EL (cell line): ENCODE measurements at places on chromosomes 4 and X.

DNA sequence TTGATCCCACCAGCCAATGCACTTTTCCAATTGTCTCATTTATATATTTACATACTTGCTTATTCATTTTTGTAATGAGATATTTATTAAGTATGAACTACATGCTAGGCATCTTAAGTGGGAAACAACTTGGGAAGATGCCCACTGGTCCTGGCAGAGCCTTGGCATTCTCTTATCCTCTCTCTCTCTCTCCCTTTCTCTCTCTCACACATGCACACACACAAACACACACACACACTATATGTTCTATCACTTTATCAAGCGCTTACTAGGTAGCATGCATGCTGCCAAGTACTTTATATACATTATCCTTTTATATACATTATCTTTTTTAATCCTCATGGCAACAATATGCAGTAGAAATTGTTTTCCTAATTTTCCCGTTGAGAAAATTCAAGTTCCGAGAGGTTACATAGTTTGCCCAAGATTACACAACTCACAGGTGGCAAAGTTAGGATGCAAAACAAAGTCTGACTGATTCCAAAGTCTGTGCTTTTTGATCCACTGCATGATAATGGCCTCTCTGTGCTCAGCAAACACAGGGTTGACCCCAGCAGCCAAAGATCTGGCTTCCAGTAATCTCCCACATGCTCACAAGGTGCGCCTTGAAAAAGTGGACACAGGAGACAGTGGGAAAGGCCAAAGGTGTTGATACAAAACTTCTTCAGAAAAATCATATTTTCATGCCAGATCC is 173.1 kb upstream of the KLF3 start:
- no peak for DNase-seq

DNA sequence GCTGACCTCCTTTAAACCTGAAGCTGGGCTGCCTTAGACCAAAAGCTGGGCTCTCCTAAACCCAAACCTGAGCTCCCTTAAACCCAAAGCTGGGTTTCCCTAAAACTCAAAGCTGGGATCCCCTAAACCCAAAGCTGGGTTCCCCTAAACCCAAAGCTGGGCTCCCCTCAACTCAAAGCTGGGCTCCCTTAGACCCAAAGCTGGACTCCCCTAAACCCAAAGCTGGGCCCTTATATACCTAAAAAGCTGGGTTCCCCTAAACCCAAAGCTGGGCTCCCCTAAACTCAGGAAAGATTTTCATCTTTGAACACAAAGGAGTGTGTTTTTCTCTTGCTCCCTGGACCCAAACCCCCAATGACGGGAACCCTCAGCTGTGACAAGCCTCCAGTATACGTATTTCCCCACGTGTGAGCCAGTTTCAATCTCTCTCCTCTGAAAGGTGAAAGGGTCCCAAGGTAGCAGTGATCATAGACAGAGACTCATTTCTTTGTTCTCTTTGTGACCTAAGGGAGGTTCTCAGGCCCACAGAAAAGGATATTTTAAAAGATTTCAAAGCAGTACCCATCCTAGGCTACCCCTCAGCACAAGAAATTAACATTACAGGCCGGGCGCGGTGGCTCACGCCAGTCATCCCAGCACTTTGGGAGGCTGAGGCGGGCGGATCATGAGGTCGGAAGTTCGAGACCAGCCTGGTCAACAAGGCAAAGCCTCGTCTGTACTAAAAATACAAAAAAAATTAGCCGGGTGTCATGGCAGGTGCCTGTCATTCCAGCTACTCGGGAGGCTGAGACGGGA is 31.3 kb upstream of the ASMTL start:
- no peak for DNase-seq

GRCh38 chrX:48938721-48939425 is 18.5 kb downstream of the OTUD5 start:
- no peak for DNase-seq

DNA sequence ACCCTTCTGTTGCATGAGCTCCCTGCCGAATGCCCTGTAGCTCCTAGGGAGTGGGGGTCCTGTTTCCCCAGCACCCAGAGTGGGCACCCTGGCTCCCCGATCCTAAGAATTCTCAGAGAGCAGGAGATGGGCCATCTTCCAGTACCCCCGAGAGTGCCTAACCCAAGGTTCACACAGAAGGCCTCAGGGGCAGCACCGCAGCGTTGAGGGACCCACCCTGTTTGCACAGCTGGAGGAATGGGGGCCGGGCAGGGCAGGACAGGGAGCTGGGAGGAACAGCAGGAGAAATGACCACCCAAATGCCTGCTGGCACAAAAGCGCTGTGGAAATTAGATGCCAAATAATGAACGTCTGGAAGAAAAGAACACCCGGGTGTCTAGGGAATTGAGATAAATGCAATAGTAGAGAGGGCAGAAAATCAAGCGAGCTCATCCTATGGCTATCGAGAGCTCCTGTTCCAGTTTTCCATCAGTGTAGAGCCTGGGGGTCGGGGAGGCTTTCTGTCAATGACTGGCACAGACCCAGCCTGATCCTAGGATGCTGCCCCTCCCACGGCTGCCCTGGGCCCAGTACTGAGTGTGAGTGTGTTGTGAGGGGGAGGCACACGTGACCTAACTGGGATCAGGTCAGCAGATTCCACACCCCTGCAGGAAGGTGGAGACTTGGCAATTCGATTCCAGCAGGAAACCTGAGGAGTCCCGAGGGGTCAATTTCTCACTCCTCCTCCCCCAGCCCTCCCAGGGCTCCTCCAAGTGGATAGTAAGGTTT is 25.7 kb downstream of the SEPTIN6 start:
- DNase-seq = no peak

GRCh38 chrX:56385336-56385735 is 153.2 kb downstream of the KLF8 start:
- no peak for DNase-seq

DNA sequence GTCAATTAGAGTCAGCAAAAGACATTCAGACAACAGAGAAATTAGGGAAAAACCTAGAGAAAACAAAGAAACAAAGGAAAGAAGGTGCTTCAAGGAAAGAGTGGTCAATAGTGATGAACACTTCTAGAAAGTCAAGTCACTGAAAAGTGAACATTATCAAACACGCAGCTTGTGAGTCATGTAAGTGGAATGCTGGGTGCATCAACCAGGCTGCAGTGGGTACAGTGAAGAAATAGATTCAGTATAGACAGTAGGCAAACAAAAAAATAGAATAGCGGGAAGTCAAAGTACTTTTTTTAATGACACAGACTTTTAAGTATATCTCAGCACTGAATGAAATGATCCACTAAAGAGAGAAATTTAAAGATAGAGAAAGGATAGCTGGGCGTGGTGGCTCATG is 245.8 kb downstream of the ARHGAP24 start:
- peak; percentile 78 for DNase-seq

- peak; percentile 17 for DNase-seq
These were observed 741 bp downstream of the ANAPC4 start for GRCh38 chr4:25377572-25378436.

GRCh38 chr4:145498430-145498829 is 16.8 kb downstream of the SMAD1 start:
- DNase-seq = no peak

- peak; percentile 11 for DNase-seq
These were observed 12.0 kb upstream of the DCHS2 start for GRCh38 chr4:154503598-154503997.

DNA sequence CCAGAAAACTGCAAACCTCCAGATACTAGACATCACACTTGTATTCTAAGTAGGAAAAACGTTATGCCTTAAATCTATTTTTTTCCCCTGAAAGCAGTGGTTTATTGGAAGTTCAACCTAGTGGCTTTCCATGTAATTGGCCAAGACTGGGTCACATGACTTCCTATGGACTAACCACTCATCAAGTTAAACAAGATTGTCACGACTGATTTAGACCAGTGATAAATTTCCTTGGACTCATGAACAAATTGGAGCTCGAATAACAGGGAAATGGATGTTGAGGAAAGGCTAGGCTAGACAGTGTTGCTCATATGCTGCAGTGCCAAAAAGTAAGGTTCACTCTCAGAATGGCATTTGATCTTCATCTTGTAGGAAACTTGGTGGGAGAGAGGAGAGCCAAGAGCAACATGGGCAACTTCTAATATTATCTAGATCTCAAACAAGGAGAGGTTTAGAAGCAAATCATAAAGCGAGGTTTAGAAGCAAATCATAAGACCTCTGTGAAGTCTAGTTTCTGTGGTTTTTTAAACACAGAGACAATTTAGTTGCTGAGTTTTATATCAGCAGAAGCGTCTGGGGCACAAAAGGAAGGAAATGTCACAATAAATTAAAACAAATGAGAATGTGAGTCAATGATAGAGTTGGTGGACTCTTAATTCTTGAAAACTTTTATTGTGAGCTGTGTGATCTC is 165.6 kb upstream of the BOD1L1 start:
- DNase-seq = no peak

GRCh38 chrX:49291615-49292337 is 11.7 kb upstream of the GAGE10 start:
- DNase-seq = peak; percentile 55

DNA sequence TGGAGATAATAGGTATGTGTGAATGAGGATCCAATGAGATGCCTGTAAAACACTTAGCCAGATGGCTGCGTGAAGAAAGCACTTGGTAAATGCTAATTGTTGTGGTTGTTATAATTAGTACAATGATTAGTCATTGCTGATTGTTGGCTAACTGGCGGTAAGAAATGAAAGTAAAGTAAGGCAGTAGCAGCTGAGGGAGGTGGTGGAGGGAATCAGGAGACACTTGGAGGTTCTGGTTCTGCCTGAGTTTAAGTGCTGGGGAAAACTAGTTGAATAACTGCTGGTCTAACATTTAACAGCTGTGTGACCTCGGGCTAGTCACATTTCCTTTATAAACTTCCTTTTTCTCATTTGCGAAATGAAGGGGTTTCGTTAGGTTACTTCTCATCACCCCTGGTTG is 30.9 kb downstream of the CD38 start:
- no peak for DNase-seq

GRCh38 chrX:7062276-7062675 is 85.2 kb upstream of the STS start:
- DNase-seq = peak; percentile 25

- DNase-seq = peak; percentile 6
These were observed 79.3 kb upstream of the DYNLT3 start for GRCh38 chrX:37926700-37927099.

DNA sequence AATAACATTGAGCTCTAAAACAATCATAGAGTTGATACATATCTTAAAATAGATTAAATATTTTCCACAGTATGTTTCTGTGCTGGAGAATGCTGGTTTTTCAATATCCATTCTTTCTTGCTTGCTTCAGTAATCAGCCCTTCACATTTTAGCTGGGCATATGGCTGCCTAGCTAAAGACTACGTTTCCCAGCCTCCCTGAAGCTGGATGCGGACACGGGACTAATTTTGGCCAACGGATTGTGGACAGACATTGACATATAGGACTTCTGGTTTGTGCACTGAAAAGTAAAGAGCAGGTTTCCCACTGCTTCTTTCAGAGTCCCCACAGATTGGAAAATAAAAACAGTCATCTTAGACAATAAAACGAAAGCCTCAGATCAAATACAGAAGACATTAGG is 97.3 kb downstream of the COL25A1 start:
- no peak for DNase-seq

GRCh38 chrX:130974323-130974722 is 71.3 kb upstream of the ENOX2 start:
- peak; percentile 13 for DNase-seq

DNA sequence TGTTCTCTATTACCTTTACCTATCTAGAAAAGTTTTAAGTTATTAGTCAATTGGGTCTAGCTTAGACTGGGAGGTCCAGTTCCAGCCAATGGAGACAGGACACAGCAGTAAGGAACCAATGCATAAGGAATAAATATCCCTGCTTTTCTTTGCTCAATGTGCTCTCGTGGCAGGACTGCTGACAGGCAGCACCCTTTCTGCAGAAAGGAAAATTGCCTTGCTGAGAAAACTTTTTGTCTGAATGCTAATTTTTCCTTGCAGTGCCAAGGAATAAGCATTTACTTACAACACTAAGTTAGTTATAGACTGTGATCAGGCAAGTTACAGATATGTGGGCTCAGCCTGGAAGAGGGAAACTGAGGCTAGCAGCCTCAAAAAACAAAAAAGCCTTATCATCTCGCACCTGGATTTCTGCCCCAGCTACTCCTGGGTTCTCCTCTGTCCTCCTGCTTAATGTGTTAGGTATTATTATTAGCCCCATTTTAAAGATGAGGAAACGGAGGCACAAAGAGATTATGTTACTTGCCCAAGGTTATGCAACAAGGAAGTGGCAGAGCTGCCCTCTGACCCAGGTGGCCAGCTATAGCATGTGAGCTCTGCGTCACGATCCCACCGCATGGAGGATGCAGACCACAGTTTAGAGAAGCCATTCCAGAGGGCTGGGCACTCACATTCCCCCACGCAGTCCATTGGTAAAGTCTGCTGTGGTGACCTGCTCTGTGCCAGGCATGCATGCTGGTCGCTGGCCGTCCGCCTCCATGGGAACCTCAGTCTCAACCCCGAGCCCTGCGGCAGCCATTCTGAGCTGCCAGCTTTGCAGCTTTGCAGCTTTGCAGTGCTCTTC is 40.5 kb upstream of the C4orf50 start:
- DNase-seq = no peak

- DNase-seq = no peak
These were observed 28.2 kb downstream of the F11 start for GRCh38 chr4:186294160-186294559.

- no peak for DNase-seq
These were observed 667.7 kb upstream of the DIPK2B start for GRCh38 chrX:45868425-45868824.

DNA sequence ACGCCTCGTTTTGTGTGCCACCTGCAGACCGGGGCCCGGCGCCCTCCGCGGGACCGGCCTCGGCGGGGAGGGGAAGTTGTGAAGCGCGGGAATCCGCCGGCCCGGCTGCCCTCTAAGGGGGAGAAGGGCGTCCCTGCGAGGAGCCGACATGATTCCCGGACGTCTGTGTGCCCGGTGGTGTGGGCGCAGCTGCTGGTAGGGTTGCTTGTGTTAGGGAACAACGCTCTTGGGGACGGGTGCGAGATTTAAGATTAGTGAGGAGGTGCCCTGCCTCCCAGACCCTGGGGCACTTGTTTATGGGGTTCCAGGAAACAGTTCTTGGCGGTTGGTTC is 627 bp downstream of the CDKN2AIP start:
- DNase-seq = peak; percentile 31

GRCh38 chrX:40096395-40097091 is 1.2 kb downstream of the BCOR start:
- DNase-seq = peak; percentile 41

GRCh38 chr4:185238215-185238681 is 28.9 kb downstream of the SNX25 start:
- peak; percentile 69 for DNase-seq

GRCh38 chr4:139154134-139154421 is 22.9 kb downstream of the ELF2 start:
- DNase-seq = no peak

- no peak for DNase-seq
These were observed 50.9 kb downstream of the RTL5 start for GRCh38 chrX:72080800-72081199.

DNA sequence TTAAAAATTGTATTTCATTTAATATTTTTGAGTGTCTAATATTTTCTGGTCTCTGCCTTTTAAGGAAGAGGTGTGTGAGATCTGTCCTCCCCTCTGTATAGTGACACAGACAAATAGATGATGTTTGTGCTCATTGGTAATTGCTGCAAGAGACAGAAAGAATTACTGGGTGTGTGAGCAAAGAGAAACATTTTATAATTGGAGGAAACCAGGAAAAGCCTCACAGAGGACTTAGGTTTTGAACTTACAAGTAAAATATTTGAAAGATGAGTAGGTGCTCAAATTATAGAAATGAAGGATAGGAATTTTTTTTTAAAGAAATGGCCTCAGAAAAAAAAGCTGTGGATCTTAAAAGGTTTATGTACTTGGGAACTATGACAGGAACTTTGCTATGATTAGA is 149.8 kb downstream of the SPCS3 start:
- peak; percentile 22 for DNase-seq

- DNase-seq = peak; percentile 73
These were observed 11.1 kb upstream of the TMEM156 start for GRCh38 chr4:39043058-39043860.

- no peak for DNase-seq
These were observed 98.7 kb upstream of the KLHL13 start for GRCh38 chrX:118215346-118215745.
